GM04503 (cell line): ENCODE measurements at places on chromosomes 2 and 18.

DNA sequence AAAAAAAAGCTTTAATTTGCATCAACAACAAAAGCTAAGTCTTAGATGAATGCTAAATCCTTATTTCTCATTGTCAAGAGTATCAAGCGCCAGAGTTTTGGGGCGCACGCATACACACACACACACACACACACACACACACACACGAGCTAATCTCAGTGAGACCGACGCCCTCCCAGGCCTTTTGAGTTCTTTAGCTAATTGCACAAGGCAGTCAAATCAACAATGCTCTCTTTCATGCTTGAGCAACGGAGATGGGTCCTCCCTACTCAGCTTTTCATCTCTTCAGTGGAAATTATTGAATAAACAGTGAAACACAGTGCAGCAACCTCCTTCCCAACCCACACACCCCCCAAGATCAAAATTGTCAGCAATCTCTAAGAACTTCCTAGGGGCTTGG lies 19.2 kb downstream of the GKN1 start:
- DNase-seq, result no peak

DNA sequence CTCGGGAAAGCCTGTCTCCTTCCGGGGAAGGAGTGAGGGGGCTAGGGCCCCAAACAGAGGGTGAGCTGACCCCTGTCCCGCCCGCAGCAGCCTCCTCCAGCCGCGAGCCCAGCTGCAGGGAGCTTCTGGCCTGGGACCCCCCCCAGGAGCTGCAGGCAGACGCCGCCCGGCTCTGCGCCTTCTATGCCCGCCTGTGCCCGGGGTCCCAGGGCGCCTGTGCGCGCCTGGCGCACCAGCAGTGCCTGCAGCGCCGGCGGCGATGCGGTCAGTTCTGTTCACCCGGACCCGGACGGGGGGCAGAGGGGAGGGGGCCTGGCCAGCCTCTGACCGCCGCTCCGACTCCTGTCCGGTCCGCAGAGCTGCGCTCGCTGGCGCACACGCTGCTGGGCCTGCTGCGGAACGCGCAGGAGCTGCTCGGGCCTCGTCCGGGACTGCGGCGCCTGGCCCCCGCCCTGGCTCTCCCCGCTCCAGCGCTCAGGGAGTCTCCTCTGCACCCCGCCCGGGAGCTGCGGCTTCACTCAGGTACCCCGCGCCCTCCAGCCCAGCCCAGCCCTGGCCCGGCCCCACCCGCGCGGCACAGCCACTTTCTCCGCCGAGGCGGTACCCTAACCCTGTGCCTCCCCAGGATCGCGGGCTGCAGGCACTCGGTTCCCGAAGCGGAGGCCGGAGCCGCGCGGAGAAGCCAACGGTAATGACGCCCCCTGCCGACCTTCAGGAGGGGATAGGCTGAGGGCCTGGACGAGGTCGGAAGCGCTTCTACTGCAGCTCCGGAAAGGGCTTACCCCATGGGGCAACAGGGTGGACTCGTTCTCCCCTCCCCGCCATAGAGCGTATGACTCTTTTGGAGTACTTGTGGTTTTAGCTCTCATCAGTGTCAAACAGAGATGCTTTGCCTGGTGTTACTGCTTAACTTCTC lies 2.0 kb upstream of the CHRND start:
- DNase-seq, result no peak

DNA sequence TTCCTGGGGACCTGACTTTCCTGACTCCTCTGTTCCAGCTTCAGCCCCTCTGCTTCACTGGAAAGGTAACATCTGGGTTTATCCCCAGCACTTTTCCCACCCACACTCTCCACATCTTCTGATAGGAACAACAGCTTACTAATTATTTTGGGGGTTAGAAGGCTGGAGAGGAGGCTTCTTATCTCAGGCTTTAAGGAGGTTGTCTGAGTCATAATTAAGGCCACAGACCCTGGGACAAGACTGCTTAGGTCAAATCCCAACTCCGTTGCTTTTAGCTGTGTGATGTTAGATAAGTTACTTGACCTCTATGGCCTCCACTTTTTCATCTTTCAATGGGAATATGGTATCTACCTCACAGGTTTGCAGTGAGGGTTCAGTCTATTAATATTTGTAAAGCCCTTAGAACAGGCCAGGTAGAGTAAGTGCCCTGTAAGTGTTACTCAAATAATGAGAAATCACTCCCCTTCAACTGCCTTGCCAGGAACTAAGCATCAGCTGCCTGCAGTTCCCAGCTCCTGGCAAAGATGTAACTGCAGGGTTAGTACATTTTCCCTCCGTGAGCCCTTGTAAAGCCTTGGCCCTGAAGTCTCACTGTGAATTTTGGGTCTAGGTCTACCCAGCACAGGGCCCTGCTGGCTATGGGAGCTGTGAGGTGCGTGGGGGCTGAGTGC lies 123.6 kb downstream of the MTX2 start:
- DNase-seq, result no peak

GRCh38 chr18:30406728-30407127 lies 635.8 kb downstream of the DSC3 start:
- no peak for DNase-seq

- DNase-seq, result peak; percentile 12
These were observed 149.9 kb downstream of the RBM43 start for GRCh38 chr2:151111599-151112278.

DNA sequence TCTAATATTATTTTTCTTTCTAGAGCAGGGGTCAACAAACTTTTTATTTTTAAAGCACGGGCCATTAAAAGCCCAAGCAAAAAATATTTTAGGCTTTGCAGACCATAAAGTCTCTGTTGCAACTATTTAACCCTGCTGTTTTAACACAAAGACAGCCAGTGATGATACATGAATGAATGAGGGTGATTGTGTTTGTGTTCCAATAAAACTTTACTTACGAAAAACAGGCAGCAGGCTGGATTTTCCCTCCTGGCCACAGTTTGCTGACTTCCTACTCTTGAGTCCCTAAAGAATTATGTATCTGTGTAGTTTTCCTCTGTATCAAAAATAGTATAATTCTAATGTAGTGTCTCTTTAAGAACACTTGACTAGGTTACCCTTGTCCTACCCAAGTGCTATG lies 402.0 kb downstream of the ADCYAP1 start:
- no peak for DNase-seq

GRCh38 chr18:74139888-74140287 lies 7.7 kb downstream of the FBXO15 start:
- DNase-seq, result no peak

DNA sequence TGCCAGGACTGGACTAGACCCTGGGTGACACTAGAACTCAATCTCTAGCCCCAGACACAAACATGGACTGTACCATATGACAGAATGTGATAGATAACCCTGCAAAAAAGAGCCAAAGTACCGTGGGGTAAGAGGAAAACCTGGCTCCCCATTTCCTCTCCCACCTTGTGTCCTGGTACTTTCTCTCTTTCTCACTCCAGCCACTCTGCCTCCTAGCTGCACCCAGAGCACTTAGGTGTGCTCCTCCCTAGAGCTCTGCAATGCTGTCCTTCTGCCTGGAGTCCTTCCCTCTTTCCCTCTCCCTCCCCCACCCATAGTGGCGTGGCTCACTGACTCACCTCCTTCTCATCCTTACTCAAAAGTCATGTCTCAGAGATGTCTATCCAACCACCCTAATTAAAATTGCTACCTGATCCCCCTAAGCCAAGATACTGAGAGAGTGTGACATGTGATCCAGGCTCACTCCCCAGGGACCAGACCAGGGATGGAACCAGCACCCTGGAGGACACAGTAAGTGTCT lies 171.3 kb downstream of the LOXHD1 start:
- DNase-seq, result no peak

DNA sequence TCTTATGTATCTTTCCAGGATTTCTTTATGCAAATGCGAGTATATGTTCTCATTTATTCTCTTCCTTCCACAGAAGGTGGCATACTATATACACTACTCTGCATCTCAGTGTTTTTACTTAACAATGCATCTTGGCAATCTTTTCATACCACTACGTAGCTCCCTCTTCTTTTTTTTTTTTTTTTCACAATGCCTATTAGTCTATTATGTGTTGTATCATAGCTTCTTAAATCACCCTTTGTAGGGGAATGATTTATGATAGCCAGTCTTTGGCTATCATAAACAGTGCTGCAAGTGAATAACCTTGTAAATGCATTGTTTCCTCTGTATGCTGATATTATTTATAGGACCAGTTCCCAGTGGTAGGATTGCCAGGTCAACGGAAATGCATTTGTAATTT lies 204.2 kb downstream of the BABAM2 start:
- no peak for DNase-seq

DNA sequence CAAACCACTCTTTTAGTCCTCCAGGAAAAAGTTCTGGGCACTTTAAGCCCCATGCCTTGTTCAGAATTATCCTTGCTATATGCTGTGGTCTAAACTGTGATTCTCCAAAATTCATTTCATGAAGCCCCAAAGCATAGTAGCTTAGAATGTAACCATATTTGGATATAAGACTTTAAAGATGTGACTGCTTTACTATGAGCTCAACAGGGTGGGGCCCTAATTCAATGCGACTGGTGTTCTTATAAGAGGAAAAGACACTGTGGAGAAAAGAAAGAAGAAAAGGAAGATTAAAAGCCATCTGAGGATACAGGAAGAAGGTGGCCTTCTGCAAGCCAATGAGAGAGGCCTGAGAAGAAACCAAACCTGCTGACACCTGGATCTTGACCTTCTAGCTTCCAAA lies 174.8 kb downstream of the GALNT13 start:
- DNase-seq, result no peak

- no peak for DNase-seq
These were observed 368.1 kb upstream of the NETO1 start for GRCh38 chr18:73235921-73236320.
